DND-41 (cell line): ENCODE measurements at places on chromosomes 12 and 14.

- DNase-seq, result peak; percentile 59
- H3K27me3 ChIP-seq, result no peaks in the 10 kb centered on the region
- H3K36me3 ChIP-seq, result peaks cover 85% of the 10 kb centered on the region
- H3K4me1 ChIP-seq, result no peaks in the 10 kb centered on the region
- H3K27ac ChIP-seq, result no peak overlapping the region
Measured at GRCh38 chr12:118404876-118405521, 28.6 kb downstream of the SUDS3 start.

DNA sequence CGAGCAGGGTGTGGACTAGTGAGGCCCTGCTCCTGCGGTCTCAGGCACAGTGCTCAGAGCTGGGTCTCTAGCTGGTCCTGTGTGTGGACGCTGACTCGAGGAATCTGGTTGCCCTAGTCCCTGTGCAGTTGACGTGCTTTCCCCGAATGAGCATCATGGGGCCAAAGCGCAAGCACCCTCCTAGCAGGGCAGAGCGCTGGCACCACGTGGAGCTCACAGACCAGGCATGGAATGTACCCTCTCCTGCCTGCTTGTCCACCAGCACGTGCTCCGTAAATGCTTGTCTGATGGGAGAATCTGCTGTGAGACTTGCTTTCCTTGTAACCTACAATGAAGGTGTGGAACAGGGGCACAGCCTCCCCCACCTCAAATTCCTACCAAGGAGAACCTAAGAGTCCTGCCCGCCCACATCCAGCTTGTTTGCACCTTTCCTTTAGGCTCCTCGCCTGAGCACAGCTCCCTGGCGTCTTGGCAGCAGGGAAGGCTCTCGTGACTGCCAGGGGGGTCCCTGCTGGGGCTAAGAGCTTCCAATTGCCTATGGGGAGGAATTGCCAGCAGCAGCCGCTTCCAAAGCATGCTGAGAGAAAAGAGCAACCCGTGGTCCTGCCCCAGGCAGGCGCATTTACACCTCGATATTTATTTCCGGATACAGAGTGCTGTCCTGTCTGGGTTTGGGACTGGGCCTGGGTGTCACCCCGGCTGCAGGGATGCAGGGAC is 125.0 kb downstream of the PIWIL1 start:
- no peak overlapping the region for H3K27ac ChIP-seq
- H3K27me3 ChIP-seq, result no peaks in the 10 kb centered on the region
- H3K4me1 ChIP-seq, result no peaks in the 10 kb centered on the region
- no peaks in the 10 kb centered on the region for H3K36me3 ChIP-seq
- no peak overlapping the region for H3K4me3 ChIP-seq

DNA sequence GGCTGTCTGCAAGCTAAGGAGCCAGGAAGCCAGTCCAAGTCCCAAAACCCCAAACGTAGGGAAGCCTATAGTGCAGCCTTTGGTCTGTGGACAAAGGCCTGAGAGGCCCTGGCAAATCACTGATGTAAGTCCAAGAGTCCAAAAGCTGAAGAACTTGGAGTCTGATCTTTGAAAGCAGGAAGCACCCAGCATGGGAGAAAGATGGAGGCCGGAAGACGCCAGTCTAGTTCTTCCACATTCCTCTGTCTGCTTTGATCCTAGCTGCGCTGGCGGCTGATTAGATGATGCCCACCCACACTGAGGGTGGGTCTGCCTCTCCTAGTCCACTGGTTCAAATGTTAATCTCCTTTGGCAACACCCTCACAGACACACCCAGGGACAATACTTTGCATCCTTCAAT is 58.5 kb downstream of the CAPS2 start:
- no peaks in the 10 kb centered on the region for H3K27me3 ChIP-seq
- DNase-seq, result no peak
- H3K4me3 ChIP-seq, result no peak overlapping the region
- no peaks in the 10 kb centered on the region for H3K4me1 ChIP-seq
- H3K27ac ChIP-seq, result no peak overlapping the region

DNA sequence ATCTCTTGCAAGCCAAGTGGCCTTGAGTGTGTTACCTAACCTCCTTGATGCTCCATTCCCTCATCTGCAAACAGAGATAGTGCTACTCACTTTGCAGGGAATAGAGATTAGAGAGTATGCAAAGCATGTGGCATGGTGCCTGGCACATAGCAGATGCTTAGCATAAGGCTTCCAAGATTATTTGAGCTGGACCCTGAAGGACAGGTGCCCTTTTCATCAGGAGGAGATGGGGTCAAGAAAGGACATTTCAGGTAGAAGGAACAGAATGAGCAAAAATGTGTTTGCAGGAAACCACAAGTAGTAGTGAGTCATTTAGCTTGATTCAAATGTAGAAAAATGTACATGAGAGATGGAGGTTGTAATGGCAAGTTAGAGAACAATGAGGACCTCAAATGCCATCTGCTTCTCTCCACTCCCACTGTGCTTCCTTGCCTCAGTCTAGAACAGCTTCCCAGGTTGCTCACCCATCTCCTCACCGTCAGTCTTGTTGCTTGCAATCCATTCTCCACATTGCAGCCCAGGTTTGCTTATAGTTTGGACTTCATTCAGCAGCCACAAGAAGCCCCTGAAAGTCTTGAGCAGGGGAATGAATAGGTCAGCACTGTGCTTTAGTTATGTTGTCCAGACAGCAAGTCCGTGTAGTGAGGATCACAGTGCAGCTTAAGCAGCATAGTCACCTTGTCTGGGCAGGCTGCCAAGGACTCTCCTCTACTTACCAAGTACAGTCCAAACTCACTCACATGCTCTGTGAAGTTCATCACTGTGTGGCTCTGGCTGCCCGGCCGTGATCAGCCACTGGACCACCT is 536.3 kb upstream of the CCDC196 start:
- peak; percentile 44 for DNase-seq
- no peaks in the 10 kb centered on the region for H3K36me3 ChIP-seq
- H3K27ac ChIP-seq, result peak overlapping the region; percentile 40; the same call in 1 of the 2 replicates
- H3K4me1 ChIP-seq, result peaks cover 19% of the 10 kb centered on the region
- H3K4me3 ChIP-seq, result no peak overlapping the region
- H3K27me3 ChIP-seq, result no peaks in the 10 kb centered on the region

- DNase-seq, result no peak
- no peaks in the 10 kb centered on the region for H3K36me3 ChIP-seq
- H3K4me3 ChIP-seq, result no peak overlapping the region
Measured at GRCh38 chr14:82855912-82856391, 1322.3 kb upstream of the SEL1L start.

DNA sequence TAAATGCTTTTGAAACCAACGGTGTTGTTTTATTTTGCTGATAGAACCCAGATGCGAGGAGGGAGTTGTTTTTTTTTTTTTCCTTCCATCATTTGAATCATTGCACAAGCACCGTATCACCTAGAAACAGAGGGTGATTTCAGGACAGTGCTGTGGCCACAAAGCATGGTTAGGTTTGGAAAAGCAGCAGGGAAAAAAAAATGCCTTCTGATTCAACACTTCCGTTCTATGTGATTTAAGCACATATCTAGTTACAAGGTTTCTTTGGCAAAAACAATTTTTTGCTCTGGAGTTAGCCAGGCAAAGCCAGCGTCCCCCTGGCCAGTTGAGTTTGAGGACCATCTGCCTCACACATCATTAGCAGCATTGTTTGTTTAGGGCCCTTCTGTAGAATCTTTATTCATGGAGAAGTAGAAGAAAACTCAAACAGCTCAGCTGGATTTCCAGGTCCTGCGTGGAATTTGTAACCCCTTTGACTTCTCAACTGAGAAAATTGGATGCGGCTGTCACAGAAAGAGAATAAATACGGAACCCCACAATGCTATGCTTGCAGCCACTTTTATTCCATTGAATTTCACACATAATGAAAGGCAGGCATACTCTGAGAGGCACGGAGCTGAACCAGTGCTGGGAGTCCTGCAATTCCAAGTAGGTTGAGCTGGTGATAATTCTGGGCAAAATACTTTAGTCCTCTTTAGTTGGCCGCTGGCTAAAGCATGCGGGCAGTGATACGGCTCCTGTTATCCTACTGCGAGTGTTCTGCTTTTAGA is 17.0 kb upstream of the WNT5B start:
- peaks cover 8% of the 10 kb centered on the region for H3K27me3 ChIP-seq
- DNase-seq, result no peak
- H3K4me3 ChIP-seq, result no peak overlapping the region

GRCh38 chr14:81209167-81209836 is 11.5 kb downstream of the GTF2A1 start:
- no peaks in the 10 kb centered on the region; the same call in 1 of the 2 replicates for H3K4me1 ChIP-seq
- H3K27me3 ChIP-seq, result no peaks in the 10 kb centered on the region
- H3K4me3 ChIP-seq, result no peak overlapping the region
- H3K36me3 ChIP-seq, result peaks cover 94% of the 10 kb centered on the region
- H3K27ac ChIP-seq, result no peak overlapping the region

- peak overlapping the region; percentile 41 for H3K4me3 ChIP-seq
- peaks cover 83% of the 10 kb centered on the region for H3K4me1 ChIP-seq
- DNase-seq, result peak; percentile 95
- H3K27me3 ChIP-seq, result no peaks in the 10 kb centered on the region
- peaks cover 3% of the 10 kb centered on the region; the same call in 1 of the 2 replicates for H3K36me3 ChIP-seq
Measured at GRCh38 chr14:65850429-65851135, 438.1 kb downstream of the FUT8 start.

DNA sequence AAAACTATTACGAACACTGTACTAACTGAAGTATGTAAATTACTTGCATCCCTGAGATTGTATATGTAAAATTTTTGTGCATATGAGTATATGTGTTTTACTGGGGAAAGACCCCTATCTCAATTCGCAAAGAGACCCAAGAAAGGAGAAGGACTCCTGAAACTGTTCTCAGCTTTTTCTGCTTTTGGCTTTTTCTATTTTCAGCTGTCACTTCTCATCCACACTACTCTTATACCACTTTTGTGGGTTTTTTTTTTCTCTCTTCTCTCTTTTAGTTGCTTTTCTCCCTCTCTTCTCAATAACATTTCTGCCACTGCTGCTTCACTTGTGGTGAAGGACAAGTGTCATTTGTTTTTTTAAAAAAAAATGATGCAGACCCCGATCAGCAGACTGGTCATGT is 39.8 kb downstream of the NIN start:
- no peak overlapping the region for H3K27ac ChIP-seq
- no peaks in the 10 kb centered on the region for H3K27me3 ChIP-seq

GRCh38 chr12:12159988-12160387 is 89.2 kb downstream of the BCL2L14 start:
- no peaks in the 10 kb centered on the region for H3K4me1 ChIP-seq
- H3K27ac ChIP-seq, result no peak overlapping the region
- DNase-seq, result no peak
- H3K27me3 ChIP-seq, result no peaks in the 10 kb centered on the region
- no peak overlapping the region for H3K4me3 ChIP-seq

GRCh38 chr14:37088356-37089215 is 83.8 kb downstream of the SLC25A21 start:
- no peaks in the 10 kb centered on the region for H3K4me1 ChIP-seq
- no peak overlapping the region for H3K27ac ChIP-seq

DNA sequence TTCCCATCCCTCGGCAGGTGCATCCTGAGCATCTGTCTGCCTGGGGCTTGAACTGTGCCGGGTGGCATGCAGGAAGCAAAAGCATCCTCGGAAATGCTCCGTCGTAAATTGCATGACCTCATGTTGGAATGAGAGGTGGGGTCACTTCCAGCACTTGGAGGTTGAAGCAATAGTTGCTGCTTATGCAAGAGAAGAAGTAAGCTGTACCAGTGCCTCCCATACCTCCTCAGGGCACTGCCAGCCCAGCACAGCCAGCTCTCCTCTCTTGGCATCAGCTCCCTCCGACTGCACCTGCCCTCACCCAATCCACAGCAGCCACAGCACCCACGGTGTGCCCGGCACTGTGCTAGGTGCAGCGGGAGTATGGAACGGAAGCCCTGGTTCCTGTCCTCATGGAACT is 11.5 kb downstream of the TEAD4 start:
- no peak overlapping the region for H3K27ac ChIP-seq
- no peaks in the 10 kb centered on the region for H3K4me1 ChIP-seq
- H3K36me3 ChIP-seq, result no peaks in the 10 kb centered on the region
- no peak overlapping the region for H3K4me3 ChIP-seq

GRCh38 chr12:112848972-112849371 is 57.4 kb downstream of the RPH3A start:
- H3K4me1 ChIP-seq, result no peaks in the 10 kb centered on the region
- DNase-seq, result no peak
- H3K4me3 ChIP-seq, result no peak overlapping the region
- no peak overlapping the region for H3K27ac ChIP-seq

GRCh38 chr14:104331871-104332605 is 193.7 kb downstream of the KIF26A start:
- H3K27ac ChIP-seq, result no peak overlapping the region
- no peak for DNase-seq
- no peaks in the 10 kb centered on the region for H3K4me1 ChIP-seq
- peaks cover 4% of the 10 kb centered on the region for H3K27me3 ChIP-seq
- H3K36me3 ChIP-seq, result no peaks in the 10 kb centered on the region

GRCh38 chr14:28494196-28494595 is 272.4 kb upstream of the FOXG1 start:
- H3K4me1 ChIP-seq, result no peaks in the 10 kb centered on the region
- no peaks in the 10 kb centered on the region for H3K36me3 ChIP-seq
- no peak for DNase-seq

- H3K27me3 ChIP-seq, result no peaks in the 10 kb centered on the region
- H3K4me1 ChIP-seq, result no peaks in the 10 kb centered on the region
- DNase-seq, result no peak
- no peak overlapping the region for H3K4me3 ChIP-seq
- no peaks in the 10 kb centered on the region for H3K36me3 ChIP-seq
- H3K27ac ChIP-seq, result no peak overlapping the region
Measured at GRCh38 chr12:85423947-85424346, 143.9 kb downstream of the ALX1 start.

- H3K4me3 ChIP-seq, result no peak overlapping the region
- H3K27ac ChIP-seq, result no peak overlapping the region
- no peaks in the 10 kb centered on the region for H3K4me1 ChIP-seq
- H3K36me3 ChIP-seq, result no peaks in the 10 kb centered on the region
- DNase-seq, result no peak
Measured at GRCh38 chr12:43711348-43711747, 47.2 kb downstream of the PUS7L start.

DNA sequence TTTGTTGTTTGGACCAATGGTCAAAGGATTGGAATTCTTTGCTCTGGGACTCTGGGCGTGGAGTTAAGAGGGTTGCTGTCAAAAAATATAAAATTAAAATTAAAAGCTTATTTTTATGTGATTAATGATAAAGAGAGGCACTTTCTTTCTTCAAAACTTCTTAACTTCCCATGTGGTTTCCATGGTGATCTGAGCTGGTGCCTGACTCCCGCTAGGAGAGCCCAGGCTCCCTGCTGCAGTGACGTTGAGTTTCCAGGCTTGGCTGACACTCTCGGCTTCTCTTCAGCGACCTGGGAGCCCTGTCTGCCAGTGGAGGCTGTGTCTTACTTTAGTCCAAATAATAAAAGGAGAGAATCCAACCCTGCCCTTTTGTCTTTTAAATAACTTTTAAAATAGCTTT is 84.4 kb downstream of the GALC start:
- no peak for DNase-seq
- H3K27me3 ChIP-seq, result no peaks in the 10 kb centered on the region
- H3K4me1 ChIP-seq, result no peaks in the 10 kb centered on the region

GRCh38 chr12:104291867-104292524 is 11.5 kb upstream of the EID3 start:
- no peak overlapping the region for H3K27ac ChIP-seq
- H3K36me3 ChIP-seq, result peaks cover 56% of the 10 kb centered on the region
- peaks cover 24% of the 10 kb centered on the region for H3K4me1 ChIP-seq
- no peaks in the 10 kb centered on the region for H3K27me3 ChIP-seq
